ENCODE measurements at places on chromosomes 7 and 10. TPM values are rescaled to one million over a fixed set of nuclear protein-coding genes. Genes with fewer than 3 reads are reported as not detected.

Gene CTAGE15
- total RNA-seq = 0.09 TPM

Gene TMEM225B
- total RNA-seq = 1.3 TPM

Gene TPST1
- 116 TPM for total RNA-seq

Gene IFIT5
- 20.0 TPM for total RNA-seq

Gene RPP30
- 27.4 TPM for total RNA-seq

All from bronchial smooth muscle cell (primary cell).